Dermis blood vessel endothelial cell (primary cell): ENCODE measurements at places on chromosomes 2 and 18.

GRCh38 chr2:234363011-234363487 is 133.8 kb downstream of the ARL4C start:
- DNase-seq: no peak

GRCh38 chr2:132559921-132560320 is 110.1 kb downstream of the LYPD1 start:
- no peak for DNase-seq

DNA sequence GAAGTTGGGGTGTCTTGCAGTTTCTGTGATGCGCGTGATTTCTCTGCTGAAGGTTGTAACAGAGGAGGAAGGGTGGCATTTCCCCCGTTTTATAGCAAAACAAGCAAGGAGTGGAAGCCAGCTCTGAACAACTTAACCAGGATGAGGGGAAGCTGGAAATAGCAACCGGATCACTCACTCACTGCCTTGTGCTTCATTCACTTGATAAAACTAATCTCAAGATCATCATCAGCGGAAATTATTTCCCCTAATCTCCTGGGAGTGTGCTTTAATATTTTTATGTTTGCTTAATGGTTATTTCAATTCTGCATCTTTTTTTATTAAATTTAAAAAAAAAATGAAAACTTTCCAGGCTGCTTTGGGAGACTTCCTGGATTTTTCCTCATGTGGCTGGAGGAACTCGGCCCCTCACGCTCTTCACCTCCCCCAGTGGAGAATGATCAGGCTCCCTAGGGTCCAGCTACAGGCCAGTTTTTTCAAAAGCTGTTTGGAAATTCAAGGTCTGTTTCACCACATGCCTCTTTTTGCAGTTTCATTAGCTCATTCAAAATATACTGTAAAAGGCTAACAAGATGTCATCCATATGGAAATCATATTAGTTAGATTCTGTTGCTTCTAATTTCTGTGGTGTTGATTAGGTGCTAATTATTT is 31.7 kb downstream of the CABLES1 start:
- DNase-seq: peak; percentile 33

DNA sequence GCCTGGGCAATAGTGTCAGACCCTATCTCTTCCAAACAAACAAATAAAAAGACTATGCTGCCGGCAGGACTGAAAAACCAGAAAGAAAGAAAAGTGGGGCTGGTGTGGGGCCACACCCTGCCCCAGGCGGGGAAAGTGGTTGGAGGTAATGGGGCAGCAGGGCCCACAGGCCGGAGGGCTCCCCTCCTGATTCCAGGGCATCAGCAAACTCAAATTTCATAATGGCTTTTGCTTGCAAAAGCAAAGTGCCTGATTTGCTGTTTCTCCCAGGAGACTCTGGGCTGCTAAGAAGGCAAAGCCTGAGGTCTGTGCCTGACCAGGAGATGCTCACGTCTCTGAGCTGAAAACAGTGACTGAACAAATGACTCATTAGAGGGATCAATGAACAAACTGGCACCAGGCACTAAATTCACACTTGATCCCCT is 121.9 kb downstream of the HDAC4 start:
- no peak for DNase-seq

GRCh38 chr2:151947813-151948165 is 119.6 kb upstream of the ARL5A start:
- no peak for DNase-seq

GRCh38 chr18:65968239-65969004 is 217.6 kb downstream of the CDH7 start:
- DNase-seq: no peak

DNA sequence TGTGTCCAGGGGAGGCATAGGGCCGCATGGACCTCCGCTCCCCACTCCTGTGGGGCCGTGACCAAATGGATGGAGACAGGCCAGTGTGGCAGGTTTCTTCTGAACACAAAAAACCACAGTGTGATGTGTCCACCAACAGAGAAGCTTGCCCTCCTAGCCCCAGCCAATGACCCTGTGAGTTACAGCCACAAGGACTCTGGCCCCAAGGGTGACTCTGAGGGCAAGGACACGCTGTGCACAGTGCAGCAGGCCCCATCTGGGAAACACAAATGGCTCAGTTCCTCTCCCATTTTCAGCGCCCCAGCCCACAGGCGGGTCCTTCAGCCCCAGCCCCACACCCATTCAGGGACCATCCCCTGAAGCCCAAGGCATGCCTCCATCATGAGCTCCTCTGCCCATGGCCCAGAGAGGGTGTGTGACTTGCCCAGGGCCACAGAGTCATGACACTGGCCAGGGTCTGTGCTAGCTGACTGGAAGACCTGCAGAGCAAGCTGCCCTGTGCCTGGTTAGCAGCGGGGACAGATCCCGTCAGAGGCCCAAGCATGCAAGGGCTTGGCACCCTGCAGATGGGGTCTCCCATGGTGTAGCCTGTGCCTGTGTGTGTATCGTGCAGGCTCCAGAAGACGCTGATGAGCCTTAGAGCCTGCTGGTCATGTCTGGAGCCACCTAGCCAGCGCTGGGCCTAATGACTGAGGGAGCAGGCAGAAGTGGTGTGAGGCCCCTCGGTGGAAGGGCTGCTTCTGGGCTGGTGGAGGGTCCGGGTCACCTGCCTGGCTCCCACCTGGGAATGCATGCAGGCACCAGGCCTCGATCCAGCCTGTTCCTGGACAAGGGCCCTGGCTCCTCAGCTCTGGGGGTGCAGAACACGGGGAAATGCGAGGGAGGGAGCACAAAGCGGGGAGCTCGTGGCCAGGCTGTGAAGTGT is 47.7 kb downstream of the HS6ST1 start:
- DNase-seq: no peak

GRCh38 chr2:120600335-120600734 is 135.3 kb upstream of the GLI2 start:
- no peak for DNase-seq

- no peak for DNase-seq
These were observed 35.5 kb downstream of the PNO1 start for GRCh38 chr2:68193144-68193543.

- DNase-seq: no peak
These were observed 533.1 kb upstream of the CHAC2 start for GRCh38 chr2:53234548-53234903.

GRCh38 chr2:8176887-8177286 is 505.0 kb upstream of the ID2 start:
- DNase-seq: no peak

- DNase-seq: no peak
These were observed 39.9 kb upstream of the SP3 start for GRCh38 chr2:174004905-174005605.

GRCh38 chr2:223626716-223627115 is 24.6 kb upstream of the SCG2 start:
- DNase-seq: no peak

GRCh38 chr2:191749181-191749540 is 71.2 kb downstream of the NABP1 start:
- no peak for DNase-seq

GRCh38 chr2:101781791-101782426 is 84.4 kb downstream of the MAP4K4 start:
- no peak for DNase-seq

DNA sequence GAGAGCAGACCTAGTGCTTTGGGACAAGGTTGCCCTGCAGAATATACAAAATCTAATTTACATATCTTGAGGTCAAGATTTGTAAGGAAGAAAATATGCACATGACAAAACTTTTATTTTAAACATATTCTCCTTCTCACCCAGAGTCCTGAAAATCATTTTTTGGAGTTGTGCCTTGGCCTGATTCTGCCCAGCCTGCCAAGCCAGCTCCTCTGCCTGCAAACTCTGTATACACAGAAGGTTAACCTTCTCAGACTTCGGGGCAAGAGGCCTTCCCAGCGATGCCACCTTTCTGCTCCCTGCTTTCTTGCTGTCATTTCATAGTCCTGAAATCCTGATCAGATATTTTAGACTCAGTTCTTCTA is 95.8 kb upstream of the CAVIN2 start:
- no peak for DNase-seq

- DNase-seq: no peak
These were observed 95.0 kb downstream of the TMEM17 start for GRCh38 chr2:62410926-62411456.

GRCh38 chr2:11530864-11531465 is 2.9 kb upstream of the GREB1 start:
- no peak for DNase-seq

DNA sequence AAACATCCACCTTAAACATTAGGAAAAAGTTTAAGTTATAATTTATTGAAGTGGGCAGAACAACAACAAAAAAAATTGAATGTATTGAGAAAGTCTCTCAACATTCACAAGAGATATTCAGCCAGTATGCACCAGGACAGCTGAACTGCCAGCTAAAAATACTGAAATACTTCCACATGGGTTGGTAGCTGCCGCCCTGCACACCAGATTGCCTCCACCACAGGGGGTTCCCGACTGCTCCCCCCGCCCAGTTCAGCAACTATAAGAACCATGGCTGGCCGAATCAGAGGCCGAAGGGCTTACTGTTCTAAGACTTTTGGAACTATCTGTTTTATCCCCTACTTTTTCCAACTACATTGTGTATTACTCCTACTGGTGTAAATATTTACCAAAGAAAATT is 150.0 kb upstream of the LRP1B start:
- DNase-seq: no peak

DNA sequence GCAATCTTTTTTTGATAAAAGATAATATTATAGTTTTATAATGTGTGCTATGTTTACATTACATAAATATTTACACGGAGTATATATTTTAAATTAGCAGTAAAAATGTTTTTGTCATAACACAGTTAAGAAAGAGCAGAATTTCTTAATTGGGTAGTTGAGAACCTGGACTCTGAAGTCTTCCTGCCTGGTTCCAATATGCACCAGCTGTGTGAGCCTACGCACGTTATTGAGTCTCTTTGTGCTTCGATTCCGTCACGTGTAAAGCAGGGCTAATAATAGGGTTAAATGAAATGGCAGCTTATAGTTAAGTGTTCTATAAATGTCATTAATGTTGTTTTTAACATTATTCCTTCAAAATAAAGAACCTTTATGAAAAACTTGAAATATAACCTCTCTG is 1.2 kb upstream of the CCDC88A start:
- no peak for DNase-seq

- DNase-seq: peak; percentile 49
These were observed 108.9 kb downstream of the INSIG2 start for GRCh38 chr2:118197011-118197675.

DNA sequence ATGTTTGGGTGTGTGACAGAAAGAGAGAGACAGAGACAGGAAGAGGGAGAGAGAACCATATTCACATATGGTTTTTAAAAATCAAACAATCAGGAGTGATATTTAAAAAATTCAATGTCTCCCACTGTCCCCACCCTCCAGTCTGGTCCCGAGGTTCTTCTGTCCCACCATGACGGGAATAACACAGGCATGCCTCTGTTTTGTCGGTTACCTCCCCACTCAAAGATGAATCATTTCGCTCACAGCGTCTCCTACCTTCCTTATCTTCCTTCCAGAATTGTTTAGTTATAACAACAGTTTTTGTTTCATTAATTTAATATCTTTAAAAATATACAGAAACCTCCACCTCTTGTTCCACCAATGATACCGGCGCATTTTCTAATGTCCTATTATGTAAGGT is 113.0 kb downstream of the KCNF1 start:
- no peak for DNase-seq

DNA sequence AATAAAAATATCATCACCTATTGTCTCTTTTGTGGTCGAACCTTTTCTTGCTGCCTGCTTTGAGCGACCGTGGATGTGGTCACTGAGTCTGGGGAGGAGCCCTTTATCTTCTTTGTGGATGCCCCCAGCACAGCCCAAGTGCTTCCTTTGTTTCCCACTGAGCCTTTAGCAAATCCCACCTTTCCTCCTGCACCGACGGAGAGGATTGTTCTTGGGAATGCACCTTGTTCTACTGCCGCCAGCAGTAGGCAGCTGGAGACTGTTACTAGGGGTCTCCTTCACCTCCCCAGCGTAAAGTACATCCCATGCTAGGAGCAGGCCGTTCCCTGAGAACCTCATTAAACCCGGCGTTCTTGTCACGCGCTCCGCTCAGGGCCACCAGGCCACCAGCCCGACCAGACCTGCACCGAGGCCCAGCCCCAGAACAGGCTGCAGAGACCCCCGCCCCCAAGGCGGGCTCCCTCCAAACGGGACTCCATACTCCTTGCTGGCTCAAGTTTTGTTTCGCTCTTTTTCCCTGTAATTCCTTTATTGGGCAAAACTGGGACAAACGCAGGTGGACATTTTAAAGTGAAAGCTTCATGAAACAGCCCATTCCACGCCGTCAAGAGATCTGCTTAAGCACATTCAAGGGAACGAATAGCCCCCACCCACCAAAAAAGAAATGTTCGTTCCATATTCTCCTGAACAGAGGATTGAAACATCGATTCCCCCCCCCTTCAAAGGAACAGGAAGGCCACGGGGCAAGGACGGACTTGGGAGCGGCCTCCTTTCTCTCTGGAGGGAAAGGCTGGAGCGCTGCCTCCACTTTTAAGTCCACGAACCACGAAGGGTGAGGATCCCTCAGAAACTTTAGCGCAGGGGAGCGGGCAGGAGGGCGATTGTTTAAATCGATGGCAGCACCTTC is 1.1 kb upstream of the MAT2A start:
- peak; percentile 74 for DNase-seq
